Activated CD4-positive, alpha-beta T cell treated with anti-CD3 and anti-CD28 coated beads, Interleukin-2, amount 10 ng/mL, durations not matched to agents 7 days and 5 days (primary cell): ENCODE measurements at places on chromosomes 4 and X. TPM values are rescaled to one million over a fixed set of nuclear protein-coding genes. Genes with fewer than 3 reads are reported as not detected.
A peak's percentile ranks its signal among the peaks of the same experiment; 100 is the strongest.

CLGN gene
- total RNA-seq: not detected

SSX3 gene
- total RNA-seq: not detected

CXCL11 gene
- total RNA-seq: not detected

TMSB15C gene
- total RNA-seq: 4.1 TPM

GRCh38 chr4:108706289-108706688, 55.9 kb downstream of the OSTC start:
- DNase-seq: no peak
- no peaks in the 10 kb centered on the region for H3K27me3 ChIP-seq
- no peaks in the 10 kb centered on the region for H3K36me3 ChIP-seq
- H3K27ac ChIP-seq: no peak overlapping the region
- H3K4me3 ChIP-seq: no peak overlapping the region
- H3K4me1 ChIP-seq: peaks cover 16% of the 10 kb centered on the region

DNA sequence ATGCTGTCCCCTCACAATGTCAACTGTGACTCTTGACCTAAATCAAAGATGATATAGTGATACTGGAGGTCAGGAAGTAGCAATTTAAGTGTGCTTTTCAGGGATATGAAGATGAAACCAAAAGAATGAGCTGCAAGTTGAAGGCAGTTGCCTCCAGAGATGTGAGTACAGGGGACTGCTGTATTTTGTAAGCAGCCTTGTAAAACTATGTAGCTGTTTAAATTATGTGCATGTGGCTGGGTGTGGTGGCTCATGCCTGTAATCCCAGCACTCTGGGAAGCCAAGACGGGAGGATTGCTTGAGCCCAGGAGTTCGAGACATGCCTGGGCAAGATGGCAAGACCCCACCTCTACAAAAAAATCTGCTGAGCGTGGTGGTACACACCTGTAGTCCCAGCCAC, 15.1 kb upstream of the TNIP2 start:
- no peak for DNase-seq
- H3K27ac ChIP-seq: peak overlapping the region; percentile 63
- no peaks in the 10 kb centered on the region for H3K36me3 ChIP-seq
- no peaks in the 10 kb centered on the region for H3K27me3 ChIP-seq

GRCh38 chrX:69263251-69263820, 98.1 kb upstream of the PJA1 start:
- H3K27me3 ChIP-seq: peaks cover 15% of the 10 kb centered on the region
- H3K36me3 ChIP-seq: no peaks in the 10 kb centered on the region
- no peaks in the 10 kb centered on the region for H3K4me1 ChIP-seq
- no peak for DNase-seq

DNA sequence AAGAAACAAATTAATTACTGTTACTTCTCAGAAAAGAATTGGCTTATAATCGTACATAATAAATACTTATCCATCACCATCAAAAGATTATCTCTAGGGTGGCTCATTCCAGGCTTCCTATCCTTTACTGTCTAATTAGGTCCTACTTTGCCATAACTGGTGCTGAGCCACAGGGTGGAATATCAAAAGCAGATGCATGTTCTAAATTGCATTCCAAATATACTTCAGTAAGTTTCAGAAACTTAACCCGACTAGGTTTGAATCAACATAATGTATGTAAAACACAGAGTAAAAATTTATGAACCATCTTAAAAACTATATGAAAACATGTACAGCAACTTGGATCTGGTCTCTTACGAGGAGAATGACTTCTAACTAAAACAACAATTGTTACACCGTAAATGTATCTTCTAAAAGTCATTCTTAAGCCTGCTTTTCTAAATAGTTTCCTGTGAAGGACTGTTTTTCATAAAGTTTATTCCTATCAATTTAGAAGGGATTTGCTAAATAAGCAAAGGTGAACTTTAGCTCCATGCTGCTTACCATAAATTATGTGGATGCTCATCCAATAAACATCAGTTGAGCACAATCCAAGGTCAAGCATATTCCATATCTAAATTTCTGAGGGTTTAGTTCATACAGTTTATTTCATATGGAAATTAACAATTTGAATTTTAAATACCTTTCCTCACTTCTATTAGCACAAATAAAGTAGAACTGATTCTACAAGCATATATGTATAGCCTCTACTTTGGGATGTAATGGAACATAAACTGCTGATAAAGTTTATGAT, 13.4 kb downstream of the ZAR1 start:
- H3K27me3 ChIP-seq: no peaks in the 10 kb centered on the region
- H3K4me1 ChIP-seq: peaks cover 15% of the 10 kb centered on the region
- peaks cover 38% of the 10 kb centered on the region for H3K36me3 ChIP-seq
- no peak overlapping the region for H3K4me3 ChIP-seq

DNA sequence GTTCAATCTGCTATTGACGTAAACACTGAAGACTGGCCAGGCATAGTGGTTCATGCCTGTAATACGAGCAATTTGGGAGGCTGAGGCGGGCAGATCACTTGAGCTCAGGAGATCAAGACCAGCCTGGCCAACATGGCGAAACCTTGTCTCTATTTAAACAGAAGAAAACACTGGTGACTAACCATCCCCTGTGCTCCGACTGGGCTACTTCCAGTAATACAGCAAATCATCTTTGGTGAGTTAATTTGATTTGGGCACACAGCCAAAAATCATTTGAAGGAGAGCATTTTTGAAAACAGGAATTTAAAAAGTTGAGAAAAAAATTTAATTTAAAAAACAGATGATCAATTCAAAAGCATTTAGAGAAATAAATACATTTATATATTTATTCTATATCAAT, 52.0 kb downstream of the SEC24D start:
- peaks cover 21% of the 10 kb centered on the region for H3K36me3 ChIP-seq
- H3K4me1 ChIP-seq: no peaks in the 10 kb centered on the region
- no peak overlapping the region for H3K4me3 ChIP-seq

DNA sequence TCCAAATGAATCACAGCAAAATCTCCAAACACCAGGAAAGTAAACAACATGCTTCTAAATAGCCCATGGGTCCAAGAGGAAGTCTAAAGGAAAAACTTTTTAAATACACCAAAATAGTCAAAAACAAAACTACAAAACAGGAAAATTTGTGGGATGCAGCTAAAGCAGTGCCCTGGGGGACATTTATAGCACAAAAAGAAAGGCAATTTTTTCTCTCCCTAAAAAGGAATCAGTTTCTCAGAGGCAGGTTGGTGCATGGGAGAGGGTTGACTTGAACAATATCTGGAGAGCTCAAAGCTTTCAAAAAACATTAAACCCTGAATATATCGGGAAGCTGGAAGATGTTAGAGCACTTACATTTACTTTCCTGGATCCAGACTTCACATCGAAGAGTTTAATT, 15.7 kb upstream of the DUSP9 start:
- no peaks in the 10 kb centered on the region for H3K36me3 ChIP-seq
- no peak overlapping the region for H3K4me3 ChIP-seq
- peaks cover 5% of the 10 kb centered on the region for H3K27me3 ChIP-seq

DNA sequence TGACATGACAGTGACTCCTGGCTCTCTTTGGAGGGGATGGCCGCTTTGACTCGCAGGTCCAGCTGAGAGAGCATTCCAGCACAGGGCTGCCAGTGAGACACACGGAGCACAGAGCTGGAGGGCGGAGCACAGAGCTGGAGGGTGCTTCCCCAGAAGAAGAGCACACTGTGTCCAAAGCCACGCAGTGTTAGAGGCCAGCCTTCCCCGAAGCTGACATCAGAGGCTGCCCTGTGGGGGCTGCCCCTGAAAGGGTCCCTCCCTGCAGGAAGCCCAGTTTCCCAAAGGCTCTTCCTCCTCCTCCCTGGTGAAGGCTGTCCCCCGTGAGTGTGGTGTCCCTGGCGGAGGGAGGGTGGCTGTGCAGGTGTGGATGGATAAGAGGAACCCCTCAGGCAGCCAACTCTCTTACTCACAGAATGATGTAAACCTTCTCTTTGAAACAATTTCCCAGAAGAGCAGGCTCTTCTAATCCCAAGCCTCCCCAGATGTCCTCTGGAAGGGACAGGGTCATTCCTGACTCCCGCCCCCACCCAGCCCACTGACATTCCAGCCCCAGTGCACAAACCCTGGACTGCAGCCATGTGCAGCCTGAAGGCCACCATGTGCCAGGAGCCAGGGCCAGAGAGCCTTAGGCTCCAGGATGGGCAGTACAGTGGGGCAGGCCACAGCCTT, 53.4 kb downstream of the PSAPL1 start:
- H3K27me3 ChIP-seq: peaks cover 7% of the 10 kb centered on the region
- H3K4me1 ChIP-seq: no peaks in the 10 kb centered on the region
- no peak for DNase-seq
- H3K27ac ChIP-seq: no peak overlapping the region
- H3K36me3 ChIP-seq: no peaks in the 10 kb centered on the region

DNA sequence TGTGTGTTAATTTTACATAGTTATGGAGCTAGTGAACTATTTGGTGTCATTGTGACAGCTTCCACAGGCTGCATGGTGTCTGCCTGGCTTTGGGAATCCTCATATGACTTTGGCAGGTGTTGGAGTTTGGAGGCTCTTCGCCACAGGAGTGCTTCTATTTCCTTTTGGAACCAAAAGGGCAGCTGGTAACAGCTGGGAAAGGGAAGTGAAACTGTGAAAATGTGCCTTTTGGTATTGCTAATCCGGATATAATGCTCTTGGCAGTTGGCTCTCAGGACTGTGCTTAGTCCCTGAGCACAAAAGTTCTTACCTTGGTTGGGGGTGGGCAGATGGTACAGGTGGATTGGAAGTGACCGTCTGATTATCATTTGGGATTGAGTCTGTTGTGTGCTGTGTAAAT, 18.1 kb downstream of the OFD1 start:
- no peak for DNase-seq
- peaks cover 20% of the 10 kb centered on the region for H3K36me3 ChIP-seq
- peak overlapping the region; percentile 66 for H3K27ac ChIP-seq
- H3K4me1 ChIP-seq: peaks cover 28% of the 10 kb centered on the region
- no peaks in the 10 kb centered on the region for H3K27me3 ChIP-seq

- H3K27me3 ChIP-seq: no peaks in the 10 kb centered on the region
- no peak for DNase-seq
- H3K4me3 ChIP-seq: no peak overlapping the region
- no peaks in the 10 kb centered on the region for H3K36me3 ChIP-seq
Measured at GRCh38 chrX:39470588-39471407, 627.0 kb downstream of the BCOR start.

GRCh38 chrX:65671286-65671685, 3.8 kb downstream of the MSN start:
- DNase-seq: no peak
- H3K4me3 ChIP-seq: peak overlapping the region; percentile 93
- peak overlapping the region; percentile 77 for H3K27ac ChIP-seq
- H3K4me1 ChIP-seq: peaks cover 59% of the 10 kb centered on the region
- peaks cover 64% of the 10 kb centered on the region for H3K36me3 ChIP-seq
- H3K27me3 ChIP-seq: no peaks in the 10 kb centered on the region

DNA sequence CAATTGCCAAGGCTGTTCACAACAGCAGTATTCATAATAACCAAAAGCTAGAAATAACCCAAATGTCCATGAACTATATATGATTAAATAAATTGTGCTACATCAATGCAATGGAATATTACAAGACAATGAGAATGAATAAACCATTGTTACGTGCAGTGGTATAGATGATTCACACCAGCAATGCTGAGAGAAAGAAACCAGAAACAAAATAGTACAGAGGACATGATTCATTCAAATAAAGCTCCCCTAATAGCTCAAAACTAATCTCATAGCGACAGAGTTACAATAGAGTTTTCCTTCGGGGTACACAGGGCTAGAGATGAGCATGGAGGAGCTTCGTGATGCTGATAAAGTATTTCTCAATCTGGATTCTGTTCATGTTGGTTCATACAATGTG, 148.1 kb upstream of the SPANXN1 start:
- no peaks in the 10 kb centered on the region for H3K27me3 ChIP-seq
- H3K36me3 ChIP-seq: no peaks in the 10 kb centered on the region
- no peaks in the 10 kb centered on the region for H3K4me1 ChIP-seq
- DNase-seq: no peak
- no peak overlapping the region for H3K27ac ChIP-seq
- H3K4me3 ChIP-seq: no peak overlapping the region

- no peak overlapping the region for H3K4me3 ChIP-seq
- no peaks in the 10 kb centered on the region for H3K27me3 ChIP-seq
- H3K27ac ChIP-seq: no peak overlapping the region
- H3K4me1 ChIP-seq: no peaks in the 10 kb centered on the region
- H3K36me3 ChIP-seq: no peaks in the 10 kb centered on the region
Measured at GRCh38 chr4:131002132-131002531, 1906.2 kb downstream of the C4orf33 start.

DNA sequence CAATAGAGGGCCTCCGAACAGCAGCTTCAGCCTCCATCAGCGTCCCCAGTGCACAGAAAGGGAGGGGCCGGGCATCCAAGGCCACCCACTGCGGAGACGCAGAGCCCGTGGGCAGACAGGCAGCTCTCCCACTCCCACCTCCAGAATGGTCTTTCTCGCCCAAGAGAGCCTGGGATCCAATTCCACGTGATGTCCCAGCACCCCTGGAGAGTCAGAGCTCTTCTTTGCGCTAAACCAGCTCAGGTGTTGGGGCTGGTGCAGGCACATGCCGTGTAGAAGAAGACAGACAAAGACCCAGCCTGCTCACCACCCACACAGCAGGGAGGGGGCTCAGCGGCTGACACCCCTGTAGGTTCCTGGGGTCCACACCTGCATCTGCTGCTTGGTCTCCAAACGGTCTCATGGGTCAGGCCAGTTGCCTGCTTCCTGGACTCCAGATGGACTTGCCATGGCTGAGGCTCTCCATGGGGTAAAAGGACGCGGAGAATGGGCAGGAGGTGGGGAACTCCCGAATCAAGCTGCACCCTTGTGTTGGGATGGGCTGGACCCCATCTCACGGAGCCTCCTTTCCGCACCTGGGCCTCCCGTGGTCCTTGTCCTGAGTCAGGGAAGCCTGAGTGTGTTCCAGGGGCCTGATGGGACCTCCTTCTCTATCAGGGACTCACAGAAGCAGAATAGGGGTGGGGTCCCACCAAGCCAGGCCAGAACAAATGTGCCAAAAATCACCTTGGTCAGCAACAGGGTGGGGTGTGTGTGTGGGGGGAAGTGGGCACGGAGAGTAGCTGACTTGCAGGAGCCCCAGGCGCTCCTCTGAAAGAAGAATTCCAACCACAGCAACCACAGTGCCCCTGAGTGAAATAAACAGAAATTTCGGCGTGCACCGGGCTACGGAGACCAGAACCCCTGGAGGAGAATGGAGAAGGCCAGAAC, 11.6 kb upstream of the ASMTL start:
- peak; percentile 49 for DNase-seq
- peak overlapping the region; percentile 69 for H3K4me3 ChIP-seq
- H3K4me1 ChIP-seq: peaks cover 70% of the 10 kb centered on the region
- no peaks in the 10 kb centered on the region for H3K27me3 ChIP-seq
- peak overlapping the region; percentile 88 for H3K27ac ChIP-seq

DNA sequence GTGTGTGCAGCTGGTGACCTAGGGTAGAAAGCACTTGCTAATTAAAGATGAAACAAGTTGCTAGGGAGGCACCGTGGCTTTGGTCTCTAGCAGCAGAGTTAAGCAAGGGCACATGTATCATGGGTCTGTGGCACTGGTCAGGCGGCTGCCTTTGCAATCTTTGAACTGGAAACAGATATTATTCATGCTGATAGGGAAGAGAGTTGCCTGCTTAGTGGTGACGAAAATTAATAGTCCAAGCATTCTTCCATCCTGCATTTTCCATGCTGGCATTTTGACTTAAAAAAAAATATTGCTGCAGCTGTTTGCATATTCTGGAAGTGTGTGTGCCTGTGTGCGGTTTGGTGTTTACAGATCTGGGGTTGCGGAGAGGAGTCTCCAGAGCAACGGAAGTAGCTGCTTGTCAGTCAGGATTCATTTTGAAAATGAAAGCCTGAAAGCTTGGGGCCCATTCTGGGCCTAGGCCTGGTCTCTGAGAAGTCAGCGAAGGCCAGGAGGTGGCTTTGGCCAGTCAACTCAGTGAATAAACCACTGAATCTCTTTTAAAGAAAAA, 2.3 kb upstream of the SOWAHD start:
- peak; percentile 80 for DNase-seq
- peak overlapping the region; percentile 74 for H3K4me3 ChIP-seq
- peaks cover 52% of the 10 kb centered on the region for H3K4me1 ChIP-seq
- H3K27me3 ChIP-seq: no peaks in the 10 kb centered on the region
